ENCODE measurements at places on chromosomes 7 and 10.

GRCh38 chr7:123275036-123275753 is 75.4 kb upstream of the SLC13A1 start:
- DNase-seq: no peak

DNA sequence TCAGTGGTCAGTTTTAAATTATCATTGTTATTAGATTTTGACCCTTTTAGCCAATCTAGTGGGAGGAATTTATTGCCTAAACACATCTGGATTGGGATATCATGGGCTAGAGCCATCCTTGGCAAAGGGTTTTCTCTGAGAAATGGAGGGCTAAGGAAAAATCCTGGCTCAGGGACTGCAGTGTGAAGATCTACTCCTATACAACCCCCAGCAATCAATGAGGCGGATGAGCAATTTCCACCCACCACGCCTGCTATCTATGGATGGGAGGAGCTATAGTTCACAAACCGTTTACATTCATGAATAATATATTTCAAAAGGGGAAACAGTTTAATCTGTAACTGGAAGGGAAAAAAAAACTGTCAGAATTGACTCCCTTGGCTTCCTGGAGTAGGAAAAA is 2.7 kb downstream of the CAV1 start:
- no peak for DNase-seq

- no peak for DNase-seq
Observed at GRCh38 chr10:62451611-62451975, 77.4 kb downstream of the ZNF365 start.

DNA sequence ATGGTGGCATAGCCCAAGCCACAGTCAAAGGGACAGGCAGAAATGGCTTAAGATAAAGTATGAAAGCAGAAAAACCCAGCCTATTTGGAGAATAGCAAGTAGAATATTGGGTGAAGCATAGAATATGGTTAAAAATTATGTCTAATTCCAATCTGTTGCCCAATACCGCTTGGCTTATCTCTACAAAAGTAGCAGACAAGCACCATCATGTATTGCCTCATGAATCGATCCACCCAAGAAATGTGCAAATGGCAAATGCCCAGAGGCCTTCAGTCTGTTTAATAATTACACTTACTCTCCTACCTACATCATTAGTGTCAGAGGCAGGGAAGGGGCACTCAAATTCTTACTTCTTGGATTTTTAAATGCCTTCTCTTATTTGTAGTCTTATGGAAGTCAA is 130.9 kb upstream of the ADAM12 start:
- DNase-seq: no peak

GRCh38 chr10:92845921-92846320 is 2.4 kb upstream of the EXOC6 start:
- no peak for DNase-seq

GRCh38 chr7:134787064-134787463 is 7.6 kb downstream of the CALD1 start:
- no peak for DNase-seq

DNA sequence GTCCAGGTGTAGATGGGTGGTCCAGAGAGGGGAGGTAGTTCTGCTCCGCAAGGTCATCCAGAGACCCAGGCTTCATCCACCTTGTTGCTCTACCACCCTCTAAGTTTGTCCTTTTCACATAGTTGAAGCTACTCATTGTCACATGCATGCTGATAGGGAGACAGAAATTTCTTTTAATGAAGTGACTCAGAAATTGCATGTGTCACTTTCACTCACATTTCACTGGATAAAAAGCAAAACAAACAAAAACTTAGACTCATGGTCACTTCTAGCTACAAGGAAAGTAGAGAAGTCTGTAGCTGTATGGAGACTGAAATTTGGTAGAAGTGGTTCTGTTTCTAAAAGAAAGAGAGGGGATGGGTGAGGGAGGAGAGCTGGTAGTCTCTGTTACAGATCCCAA is 161.9 kb downstream of the SORCS3 start:
- DNase-seq: no peak

DNA sequence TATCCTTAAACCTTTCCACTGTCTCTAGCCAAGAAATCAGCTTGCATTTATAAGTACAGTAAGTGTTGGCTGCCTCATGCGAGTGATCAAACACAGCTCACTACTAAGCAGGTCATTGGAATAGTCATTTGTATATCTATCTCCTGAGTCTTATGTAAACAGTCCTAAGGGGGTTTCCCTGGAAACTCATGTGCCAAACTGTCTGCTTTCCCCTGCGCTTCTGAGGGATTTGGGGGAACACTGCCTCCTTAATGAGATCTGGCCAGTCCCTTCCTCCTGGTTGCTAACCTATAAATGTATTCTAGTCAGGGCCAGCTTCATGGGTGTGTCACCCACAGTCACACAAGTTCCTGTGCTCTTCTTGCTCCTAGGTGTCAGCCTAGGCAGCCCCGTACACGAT is 133.1 kb downstream of the CD36 start:
- DNase-seq: no peak

- no peak for DNase-seq
Observed at GRCh38 chr7:117043108-117043825, 90.0 kb downstream of the ST7 start.

- DNase-seq: no peak
Observed at GRCh38 chr10:43573250-43574000, 991 bp downstream of the ZNF239 start.

- no peak for DNase-seq
Observed at GRCh38 chr10:110101464-110102144, 93.8 kb downstream of the ADD3 start.

- DNase-seq: no peak
Observed at GRCh38 chr10:61981460-61981859, 80.0 kb downstream of the ARID5B start.

- DNase-seq: no peak
Observed at GRCh38 chr7:93973134-93973533, 31.0 kb downstream of the BET1 start.

Measured in activated gamma-delta T cell (primary cell).